ENCODE measurements at places on chromosomes 2 and 18.

- no peak for DNase-seq
Measured at GRCh38 chr18:11367351-11367750, 218.0 kb upstream of the PIEZO2 start.

DNA sequence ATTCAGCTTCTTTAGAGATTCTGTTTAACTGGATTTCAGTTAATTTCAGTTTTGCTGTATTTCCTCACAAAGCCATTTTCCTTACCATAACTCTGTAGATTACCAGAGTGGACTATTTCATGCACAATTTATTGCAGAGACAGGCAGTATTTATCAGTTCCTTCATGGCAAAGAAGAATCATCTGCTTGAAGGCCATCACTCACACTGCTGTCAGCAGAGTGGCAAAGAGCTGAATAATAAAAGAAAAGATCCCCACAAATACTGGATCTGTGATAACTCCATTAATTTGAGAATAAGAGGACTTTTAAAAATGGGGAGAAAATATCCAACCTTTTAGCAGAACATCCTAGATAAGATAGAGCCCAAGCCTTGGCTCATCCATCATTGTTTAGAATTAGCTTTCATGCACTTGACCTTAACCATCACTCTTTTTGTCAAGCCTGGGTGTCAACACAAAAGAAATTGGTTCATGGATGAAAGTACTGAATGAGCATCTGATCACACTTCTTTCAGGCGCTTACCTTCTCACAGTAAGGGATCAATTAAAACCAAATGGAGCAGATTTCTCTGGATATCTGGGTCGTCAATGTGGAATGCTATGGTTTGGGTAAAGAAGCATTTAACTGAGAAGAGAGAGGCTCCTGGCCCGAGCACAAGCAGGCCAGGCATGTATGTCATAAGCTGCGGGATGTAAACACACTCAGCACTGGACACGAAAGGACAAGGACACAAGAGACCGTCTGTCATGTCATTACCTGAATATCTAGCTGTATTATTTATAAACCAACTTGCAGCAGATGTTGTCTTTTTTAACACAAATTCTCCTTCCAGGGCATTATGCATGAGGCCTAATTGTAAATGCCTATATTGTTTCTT is 376.2 kb downstream of the ZNF521 start:
- no peak for DNase-seq

- no peak for DNase-seq
Measured at GRCh38 chr2:240403396-240404104, 31.9 kb upstream of the GPC1 start.

- DNase-seq: no peak
Measured at GRCh38 chr2:62216113-62216512, 20.2 kb downstream of the B3GNT2 start.

DNA sequence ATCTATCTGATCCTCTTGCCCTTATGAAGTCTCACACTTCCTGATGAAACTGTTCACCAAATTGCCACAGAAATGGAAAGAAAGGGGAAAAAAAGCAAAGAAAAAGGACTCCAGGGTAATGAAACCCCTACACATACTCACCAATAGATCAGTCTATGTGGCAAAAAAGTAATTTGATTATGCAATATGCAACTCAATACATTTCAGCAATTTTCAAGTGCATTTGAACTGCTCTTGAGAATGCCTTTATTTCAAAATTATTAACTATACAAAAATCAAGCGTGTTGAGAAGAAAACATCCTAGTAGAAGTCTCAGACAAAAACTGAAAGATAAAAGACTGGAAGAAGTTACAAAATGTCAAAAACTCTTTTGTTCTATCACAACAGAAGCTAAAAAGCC is 32.2 kb upstream of the PTPN4 start:
- DNase-seq: no peak

DNA sequence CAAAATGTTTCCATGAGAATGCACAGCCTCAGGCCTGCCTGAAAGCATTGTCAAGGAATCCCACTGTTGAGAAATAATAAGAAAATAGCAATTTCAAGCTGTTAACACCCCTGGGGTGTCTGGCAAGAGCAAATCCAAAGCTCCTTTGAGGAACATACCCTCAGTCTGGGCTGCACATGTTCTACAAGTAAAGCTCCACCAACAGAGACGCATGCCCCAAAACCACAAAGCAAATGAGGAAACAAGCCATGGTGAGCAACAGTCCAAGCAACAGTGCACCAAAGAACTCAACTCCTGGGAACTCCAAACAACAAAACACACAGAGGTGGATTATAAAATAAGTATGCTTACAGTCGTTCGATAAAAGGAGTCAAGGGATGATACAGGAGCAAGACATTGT is 40.3 kb downstream of the CYP27C1 start:
- DNase-seq: no peak

- DNase-seq: no peak
Measured at GRCh38 chr2:172092716-172093415, 7.6 kb downstream of the DLX1 start.

All from adipocyte (in vitro differentiated cells).